ENCODE measurements at places on chromosomes 2 and 18.

- DNase-seq = no peak
These were observed 51.7 kb downstream of the ADI1 start for GRCh38 chr2:3467654-3468053.

DNA sequence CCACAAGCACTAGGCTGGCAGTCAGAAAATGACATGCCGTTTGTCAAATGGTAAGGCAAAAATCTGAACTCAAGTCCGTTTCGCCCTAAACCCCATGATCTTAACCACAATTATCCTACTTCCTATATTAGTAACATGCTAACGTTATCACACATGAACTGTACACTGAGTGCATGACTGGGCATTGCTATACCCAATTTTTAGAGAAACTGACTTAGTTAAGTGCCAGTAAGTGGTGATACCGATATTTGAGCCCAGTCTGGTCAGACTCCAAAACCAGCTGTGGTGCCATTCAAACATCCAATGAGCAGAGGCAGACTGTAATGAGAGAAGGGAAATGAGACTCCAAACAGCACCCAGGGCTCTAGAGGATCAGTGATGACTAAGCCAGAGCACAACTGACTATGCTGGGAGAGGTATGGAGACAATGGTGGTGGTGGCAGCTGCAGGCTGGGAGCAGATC lies 311.7 kb upstream of the PKDCC start:
- no peak for DNase-seq

DNA sequence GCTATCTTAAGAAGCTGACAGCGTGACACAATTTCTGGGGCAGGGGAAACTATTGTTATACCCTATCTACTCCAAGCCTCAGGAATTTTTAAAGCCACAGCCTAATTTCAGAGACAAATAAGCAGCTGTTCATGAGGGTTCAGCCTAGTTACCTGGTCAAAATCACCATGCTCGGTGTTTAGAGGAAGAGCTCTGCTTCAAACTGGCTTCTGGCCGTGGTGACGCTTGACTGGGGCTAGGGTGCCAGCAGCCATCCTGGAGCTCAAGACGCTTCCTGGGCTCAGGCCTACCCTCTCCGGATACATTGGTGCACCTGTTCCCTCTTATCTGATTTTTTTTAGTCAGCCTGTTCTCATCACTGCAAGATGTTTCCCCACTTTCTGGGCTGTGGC lies 41.7 kb downstream of the FRZB start:
- DNase-seq = no peak

GRCh38 chr2:28160986-28161425 lies 231.7 kb upstream of the FOSL2 start:
- no peak for DNase-seq

DNA sequence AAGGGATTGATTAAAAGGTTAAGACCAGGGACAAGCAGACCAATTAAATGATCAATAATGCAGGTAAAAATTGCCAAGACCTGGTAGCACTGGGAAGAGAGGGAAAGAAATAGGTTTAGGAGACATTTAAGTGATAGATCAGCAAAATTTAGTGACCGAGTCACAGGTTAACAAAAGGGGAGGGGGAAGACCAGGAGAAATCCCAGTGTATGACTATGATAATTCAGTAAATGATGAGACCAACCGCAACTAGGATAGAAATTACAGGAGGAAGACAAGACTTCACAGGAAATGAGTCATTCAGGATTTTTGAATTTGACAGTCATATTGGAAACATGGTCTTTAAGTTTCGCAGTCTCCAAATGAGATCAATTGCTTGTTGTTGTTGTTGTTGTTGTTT lies 62.9 kb downstream of the COBLL1 start:
- no peak for DNase-seq

DNA sequence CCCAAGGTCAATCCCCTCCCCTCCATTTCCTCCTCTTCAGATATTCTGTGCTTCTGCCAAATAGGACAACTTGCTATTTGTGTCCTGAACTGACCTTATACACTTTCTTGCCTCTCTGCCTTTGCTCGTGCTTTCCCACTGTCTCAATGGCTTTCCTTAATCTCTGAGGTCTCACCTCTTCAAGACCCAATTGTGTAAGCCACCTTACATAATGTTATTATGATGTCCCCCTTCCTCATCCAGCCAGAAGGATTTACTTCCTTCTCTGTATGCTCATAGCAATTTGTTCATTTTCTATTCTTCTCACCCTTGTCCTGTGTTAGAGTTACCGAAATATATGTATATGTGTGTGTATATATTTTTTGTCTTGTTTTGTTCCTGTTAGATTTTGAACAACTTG lies 26.9 kb upstream of the DARS1 start:
- no peak for DNase-seq

DNA sequence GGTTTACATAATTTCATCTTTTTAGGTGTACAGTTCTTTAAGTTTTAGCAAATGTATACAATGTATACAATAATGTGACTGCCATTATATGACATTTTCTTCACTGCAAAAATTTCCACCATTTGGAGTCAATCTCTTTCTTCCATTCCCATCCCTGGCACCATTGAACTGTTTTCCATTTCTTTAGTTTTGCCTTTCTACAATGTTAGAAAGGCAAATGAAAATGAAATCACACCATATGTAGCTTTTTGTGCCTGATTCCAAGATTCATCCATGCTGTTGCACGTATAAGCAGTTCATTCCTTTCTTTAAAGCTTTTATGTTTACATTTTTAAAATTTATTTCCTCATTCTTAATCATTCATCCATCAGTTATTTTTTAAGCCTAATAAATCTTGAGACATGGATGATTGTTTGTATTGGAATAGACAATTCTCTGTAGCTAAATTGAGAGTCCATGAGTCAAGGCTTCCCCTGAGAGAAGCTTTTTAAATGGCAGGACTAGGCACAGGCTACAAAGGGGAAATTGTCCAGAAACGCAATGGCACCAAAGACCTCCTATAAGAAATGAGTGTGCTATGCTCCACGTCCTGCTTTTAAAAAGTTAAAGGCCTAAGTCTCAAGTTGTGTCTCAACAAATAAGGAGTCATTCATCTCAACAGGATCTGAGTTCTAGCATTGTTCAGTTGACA lies 8.7 kb upstream of the COL5A2 start:
- no peak for DNase-seq

DNA sequence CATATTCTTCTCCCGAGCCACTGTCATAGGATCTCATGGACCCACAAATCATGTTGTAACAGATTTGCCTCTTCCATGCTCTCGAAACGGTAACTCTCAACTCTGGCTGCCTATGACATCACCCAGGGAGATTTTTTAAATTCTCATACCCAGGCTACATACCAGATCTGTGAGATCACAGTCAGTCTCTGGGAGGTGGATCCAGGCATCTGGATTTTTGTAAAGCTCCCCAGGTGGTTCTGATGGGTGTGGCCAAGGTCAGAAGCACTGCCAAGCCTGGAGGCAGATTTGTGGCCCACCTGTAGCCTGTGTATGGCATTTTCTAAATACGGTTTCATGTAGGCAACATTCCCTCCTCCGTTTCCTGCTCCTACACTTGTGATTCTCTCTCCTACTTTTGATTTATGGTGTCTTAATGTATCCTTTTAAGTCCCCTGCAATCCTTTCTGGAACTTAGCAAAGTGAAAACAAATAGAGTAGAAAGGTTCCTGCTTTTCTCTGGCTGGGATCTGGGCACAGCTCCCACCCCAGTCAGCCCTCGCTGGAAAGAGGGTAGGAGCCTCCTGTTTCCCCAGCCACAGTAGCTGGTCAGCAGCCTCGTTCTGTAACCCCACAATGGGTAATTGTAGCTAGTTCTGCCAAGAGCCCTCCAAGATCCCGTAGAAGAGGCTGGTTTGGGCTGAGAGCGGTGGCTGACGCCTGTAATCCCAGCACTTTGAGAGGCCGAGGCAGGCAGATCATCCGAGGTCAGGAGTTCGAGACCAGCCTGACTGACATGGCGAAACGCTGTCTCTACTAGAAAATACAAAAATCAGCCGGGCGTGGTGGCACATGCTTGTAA lies 96.2 kb downstream of the KLHL29 start:
- no peak for DNase-seq

DNA sequence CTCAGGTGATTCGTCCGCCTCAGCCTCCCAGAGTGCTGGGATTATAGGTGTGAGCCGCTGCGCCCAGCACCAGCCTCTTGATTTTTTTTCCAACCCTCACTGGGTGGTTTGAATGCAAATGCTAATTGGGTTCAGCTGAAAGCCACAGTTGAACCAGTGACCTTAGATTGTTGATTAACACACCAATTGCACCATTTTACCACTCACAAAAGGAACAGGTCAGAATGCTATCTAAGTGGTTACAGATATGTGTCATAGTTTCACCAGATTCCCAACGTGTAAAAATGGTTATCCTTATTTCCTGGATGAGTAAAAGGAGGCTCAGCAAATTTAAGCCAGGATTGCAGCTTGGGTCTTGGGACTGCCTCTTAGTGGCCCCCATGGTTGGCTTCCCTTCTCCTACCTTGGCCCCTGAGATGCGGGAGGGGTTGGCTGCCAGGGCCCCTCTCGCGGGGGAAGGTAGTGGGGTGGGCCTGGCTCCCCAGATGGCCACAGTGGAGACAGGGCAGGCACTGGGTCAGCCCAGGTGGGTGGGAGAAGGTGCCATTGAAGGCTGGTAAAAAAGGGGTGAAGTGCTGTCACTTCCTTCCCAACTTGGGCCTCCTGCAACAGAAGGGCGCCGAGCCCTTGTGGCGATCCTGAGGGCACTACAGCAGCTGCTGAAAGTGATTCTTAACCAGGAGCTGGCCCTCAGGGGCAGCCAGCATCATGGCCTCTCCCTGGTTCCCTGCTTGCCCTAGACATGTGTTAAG lies 164.9 kb upstream of the HAAO start:
- no peak for DNase-seq

DNA sequence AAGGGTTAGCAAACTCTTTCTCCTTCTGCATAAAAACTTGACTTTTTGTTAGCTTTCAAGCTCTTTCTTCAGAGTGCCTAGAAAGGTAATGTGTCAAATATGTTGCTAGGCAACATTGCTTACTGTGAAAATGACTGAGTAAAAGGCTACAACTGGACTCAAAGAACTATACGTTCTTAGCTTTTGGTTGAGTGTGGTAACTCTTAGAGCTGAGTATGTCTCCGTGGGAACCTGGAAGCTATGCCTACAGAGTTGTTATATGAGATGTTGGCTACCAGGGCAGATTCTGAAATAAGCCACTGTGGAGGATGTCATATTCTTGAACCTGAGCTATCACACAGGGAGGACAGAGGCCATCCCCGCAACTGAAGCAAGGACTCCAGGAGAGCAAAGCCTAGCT lies 105.5 kb downstream of the ARL6IP6 start:
- DNase-seq = no peak

- DNase-seq = no peak
These were observed 34.0 kb upstream of the PLA2R1 start for GRCh38 chr2:160096409-160096808.

DNA sequence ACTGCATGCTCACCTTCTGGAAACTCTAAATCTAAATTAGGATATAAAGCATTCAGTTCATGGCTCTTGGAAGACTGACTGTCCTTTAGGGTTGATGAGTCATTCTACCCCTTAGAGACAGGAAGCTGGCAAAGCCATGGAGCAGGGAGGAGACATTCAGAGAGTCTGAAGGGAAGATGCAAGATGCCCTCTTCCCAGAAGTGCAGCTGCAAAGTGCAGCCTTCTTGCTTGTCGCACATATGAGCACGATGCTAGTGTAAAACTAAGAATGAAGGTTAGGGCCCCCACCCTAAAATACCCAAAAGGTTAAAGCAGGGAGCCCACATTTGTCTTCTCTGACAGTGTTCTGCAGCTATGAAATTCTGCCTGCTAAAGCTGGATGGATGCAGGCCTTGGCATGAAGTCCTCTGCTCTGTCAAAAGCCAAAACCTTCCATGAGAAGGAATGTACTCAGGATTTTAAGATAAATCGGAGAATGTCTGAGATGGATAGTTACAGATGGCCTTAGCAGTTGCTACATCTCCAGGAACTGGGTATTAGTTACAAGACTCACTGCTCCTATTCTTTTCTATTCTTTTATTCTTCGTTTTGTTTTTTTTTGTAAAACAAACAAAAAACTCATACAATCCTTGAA lies 89.7 kb downstream of the POLE4 start:
- DNase-seq = no peak
